ENCODE measurements at places on chromosomes 2 and 18.

DNA sequence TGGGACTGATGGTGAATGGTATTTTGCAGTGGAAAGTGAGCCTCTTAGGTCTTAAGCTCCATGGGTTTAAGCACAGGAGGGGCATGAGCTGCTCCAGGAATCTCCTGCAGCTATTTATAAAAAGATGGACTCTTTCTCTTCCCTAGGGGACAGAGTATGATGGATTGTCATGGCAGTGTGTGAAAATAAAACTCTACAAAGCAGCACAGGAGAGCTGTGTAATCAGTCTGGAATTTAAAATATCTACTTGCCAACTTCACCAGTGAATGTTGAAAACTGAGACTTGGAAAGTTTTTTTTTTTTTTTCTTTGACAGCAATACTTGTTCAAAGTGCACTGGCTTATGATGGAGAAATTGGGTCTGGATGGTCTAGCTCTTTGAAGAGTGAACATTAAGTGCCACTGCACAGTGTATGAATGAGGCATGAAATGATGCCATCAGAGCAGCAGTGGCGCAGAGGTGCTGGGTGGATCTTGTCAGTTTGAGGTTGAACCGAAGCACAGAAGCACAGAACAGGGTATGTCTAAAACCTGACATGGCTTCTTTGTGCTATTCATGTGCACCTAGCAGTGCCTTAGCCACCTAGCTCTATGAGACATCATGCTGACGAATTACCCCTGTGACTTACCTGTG lies 245.4 kb downstream of the PTPRM start:
- DNase-seq = no peak

DNA sequence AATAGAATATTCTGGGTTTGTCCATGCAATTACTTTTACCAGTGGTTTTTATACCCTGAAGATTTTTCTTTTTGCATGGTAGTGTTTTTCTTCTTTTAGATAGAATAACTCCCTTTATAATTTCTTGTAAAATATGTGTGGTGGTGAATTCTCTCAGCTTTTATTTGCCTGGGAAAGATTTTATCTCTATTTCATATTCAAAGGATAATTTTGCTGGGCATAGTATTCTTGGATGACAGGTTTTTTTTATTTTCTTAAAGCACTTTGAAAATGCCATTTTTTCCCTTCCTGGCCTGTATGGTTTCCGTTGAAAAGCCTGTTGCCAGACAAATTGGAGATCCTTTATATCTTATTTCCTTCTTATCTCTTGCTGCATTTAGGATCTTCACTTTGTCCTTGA lies 113.5 kb downstream of the MYO3B start:
- no peak for DNase-seq

GRCh38 chr2:217789736-217790181 lies 213.0 kb downstream of the TNS1 start:
- DNase-seq = no peak

- DNase-seq = no peak
Measured at GRCh38 chr2:20071397-20072383, 20.3 kb upstream of the LAPTM4A start.

- no peak for DNase-seq
Measured at GRCh38 chr2:98476192-98476868, 31.7 kb downstream of the INPP4A start.

DNA sequence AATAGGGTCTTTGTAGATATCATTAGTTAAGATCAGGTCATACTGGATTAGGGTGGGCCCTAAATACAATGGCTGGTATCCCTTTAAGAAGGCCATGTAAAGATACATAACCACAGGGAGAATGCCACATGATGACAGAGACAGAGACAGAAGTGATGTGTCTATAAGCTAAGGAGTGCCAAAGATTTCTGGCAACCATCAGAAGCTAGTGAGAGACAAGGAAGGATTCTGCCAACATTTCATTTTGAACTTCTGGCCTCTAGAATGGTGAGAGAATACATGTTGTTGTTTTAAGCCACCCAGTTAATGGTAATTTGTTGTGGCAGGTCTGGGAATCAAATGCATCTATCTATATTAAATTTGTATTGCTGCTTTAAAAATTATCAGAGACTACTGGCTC lies 185.5 kb upstream of the CYRIA start:
- DNase-seq = no peak

DNA sequence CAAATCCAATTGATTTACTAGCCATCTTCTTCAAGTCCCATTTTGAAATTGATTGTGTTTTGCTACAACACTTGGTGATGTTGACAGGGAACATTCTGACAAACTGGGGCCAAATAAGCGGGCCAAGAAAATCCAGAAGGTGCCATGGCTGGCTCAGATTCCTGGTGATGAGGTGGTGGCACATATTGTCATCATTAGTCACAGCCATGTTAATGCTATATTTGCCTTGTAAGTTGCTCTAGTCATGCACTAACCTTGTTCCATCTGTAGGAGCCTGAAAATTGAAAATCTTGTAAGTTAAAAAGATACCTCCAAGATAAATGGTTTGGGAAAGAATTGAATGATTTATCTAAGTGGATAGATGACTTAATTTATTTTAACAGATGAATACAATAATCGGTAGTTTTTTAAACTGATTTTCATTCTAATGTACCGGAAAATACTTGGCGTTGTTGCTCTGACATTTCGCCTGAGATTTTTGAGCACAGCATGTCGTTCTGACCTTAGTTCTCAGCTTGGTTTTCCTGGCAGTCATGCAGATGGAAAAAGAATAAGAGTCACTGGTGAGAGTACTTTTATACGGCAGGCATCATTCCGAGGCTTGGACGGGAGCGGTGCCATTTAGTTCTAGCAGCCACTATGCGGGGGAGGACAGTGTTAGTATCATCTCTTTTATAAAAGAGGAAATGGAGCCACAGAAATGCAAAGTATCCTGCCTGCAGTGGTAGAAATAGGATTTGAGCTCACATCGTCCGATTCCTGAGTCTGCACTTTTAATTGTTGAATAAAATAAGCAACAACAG lies 133.9 kb downstream of the ZNF532 start:
- no peak for DNase-seq

GRCh38 chr18:13424363-13424762 lies 205.8 kb downstream of the LDLRAD4 start:
- no peak for DNase-seq

DNA sequence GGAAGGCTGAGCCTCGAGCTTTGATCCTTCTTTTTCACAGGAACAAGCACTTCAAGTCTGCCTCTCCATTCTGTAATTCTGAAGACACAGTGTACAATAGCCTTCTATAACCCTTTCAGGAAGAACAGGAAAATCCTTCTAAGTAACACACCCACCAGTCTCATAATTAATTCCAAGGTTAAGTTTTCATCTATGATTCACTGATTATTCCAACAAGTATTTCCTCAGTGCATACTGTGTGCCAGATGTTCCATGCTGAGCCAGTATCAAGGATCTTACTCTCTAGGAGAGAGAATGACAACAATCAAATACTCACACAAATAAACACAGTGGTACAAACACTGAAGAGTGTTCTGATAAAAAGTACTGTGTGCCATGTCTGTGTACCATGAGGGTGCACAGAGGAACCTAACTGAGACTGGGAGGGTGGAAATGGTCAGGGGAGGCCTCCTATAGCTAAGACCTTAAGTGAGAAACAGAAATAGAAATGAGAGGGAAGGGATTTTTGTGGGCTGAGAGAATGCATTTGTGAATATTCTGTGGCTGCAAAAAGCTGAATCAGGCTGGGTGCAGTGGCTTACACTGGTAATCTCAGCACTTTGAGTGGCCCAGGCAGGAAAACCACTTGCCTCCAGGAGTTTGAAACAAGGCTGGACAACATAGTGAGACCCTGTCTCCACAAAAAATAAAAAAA lies 7.3 kb upstream of the MTLN start:
- DNase-seq = no peak

DNA sequence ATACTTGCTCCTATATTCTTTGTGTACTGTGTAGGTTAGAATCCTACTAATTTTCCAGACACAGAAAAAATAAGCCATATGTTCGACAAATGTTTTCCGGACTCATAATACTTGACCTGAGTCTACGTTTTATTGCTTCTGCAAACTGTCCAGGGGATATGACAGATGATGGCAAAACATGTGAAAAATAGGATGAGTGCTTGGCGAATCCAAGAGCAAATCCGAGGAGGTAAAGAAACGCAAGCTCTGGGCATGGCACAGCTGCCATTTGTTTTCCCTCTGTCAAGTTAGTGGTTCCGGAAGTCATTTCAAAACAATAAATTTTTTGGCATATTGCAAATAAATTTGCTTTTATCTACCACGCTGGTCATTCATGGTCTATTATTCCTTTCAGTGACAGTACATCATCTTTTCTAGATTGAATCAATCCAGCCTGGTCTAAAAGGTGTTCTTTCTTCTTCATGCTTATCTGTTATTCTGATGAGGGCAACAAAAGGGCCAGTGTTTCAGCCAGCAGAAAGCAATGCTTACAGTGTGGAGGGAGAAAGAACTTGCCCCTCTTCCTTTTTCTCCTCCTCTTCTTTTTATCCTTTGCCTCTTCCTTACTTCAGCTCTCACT lies 476.1 kb upstream of the SOX11 start:
- no peak for DNase-seq

- no peak for DNase-seq
Measured at GRCh38 chr2:239830121-239831000, 194.8 kb downstream of the NDUFA10 start.

DNA sequence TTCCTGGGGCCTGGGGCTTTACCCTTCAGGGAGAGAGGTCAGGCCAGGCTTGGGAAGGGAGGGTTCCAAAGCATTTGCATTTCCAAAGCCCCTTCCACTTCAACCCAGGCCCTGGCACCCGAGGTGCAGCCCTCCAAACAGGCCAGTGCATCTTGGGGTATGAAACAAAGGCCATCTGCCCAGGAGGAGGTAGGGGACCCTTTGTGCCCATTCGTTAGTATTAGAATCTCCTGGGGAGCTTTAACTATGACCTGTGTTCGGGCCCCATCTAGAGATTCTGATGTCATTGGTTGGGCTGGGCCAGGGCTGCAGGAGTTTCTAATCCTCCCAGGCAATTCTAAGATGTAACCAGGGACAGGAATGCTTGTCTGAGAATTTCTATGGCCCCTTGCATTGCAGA lies 73.6 kb downstream of the CIB4 start:
- no peak for DNase-seq

- DNase-seq = no peak
Measured at GRCh38 chr2:177147834-177148445, 64.7 kb upstream of the HNRNPA3 start.

DNA sequence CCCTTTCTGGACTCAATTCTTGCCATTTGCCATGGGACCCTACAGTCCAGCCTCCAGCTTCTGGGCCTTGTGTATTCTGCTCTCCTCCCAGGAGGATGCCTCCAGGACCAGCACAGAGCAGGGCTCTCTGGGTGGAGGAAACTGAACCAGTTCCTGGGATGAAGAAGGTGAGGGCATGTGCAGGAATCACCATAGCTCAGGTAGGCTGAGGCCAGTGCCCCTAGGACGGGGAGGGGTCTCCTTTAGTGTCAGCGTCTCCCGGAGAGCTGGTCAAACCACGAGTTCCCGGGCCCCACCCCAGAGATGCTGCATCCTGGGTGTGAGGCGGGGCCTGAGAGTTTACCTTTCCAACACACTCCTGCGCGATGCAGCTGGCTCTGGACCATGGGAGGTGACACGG lies 5.8 kb upstream of the PRELID3A start:
- no peak for DNase-seq

DNA sequence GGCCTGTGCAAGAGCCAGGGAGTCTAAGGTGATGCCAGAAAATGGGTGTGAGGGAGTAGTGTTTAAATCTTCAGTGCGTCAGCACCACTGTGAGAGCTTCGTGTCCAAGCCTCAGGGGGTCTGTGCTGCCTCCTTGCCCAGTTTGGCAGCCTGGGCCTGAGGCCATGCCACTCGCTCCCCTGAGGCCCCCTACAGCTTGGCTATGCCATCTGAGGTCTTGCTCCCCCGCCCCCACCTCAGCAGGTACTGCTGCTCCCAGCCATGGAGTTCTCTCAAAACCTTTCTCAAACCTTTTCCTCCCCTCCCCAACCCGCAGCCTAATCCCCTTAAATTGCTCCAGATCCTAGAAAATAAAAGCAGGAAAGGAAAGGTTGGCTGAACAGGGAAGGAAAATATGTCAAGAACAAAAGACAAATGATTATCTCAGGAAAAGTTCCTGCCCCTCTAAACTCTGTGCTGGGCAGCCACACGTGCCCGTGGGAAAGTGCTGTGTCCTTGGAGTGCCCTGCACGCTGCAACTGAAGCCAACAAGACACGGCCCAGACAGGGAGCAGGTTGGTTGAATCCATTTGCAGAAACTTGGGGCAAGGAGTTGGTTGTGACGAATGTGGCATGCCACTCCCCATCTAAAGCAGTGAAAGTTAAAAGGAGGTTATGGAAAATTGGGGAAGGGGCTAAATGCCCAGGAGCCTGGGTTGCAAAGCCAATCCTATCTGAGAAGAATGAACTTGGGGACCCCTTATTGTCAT lies 61.2 kb downstream of the ATOH8 start:
- DNase-seq = no peak

- DNase-seq = no peak
Measured at GRCh38 chr2:102181919-102182635, 4.7 kb upstream of the IL1RL2 start.

DNA sequence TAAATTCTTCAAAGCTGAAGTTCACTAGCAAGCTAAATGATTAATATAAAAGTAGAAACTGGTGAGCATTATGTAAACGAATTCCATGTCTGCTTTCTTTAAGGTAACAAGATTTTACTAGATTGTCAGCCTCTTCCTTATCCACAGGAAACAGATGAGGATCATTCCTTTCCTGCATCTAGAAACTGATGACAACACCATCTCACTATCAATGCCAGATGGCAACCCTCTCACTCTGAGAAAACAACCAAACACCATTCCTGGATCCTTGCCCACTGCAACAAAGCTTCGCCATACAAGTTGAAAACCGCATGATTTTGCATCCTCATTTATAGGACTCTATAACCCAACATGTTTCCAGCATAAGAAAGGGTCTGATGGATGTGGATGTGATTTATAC lies 122.9 kb downstream of the ZNF521 start:
- DNase-seq = no peak

DNA sequence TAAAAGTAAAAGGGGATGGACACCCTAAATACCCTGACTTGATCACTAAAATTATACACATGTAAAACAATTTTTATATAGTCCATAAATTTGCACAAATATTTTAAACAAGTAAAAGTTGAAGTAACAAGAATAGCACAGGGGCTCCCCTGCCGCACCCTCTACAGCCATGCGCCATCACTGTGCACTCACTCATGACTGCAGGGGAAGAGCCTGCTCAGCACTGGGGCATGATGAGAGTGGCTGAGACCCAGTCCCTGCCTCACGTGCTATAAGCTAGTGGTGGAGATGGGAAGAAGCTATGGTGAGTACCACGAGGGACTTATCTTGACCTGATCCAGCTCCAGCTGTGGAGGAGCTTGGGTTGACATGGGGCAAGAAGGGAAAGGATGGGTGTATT lies 46.9 kb upstream of the MYO1B start:
- DNase-seq = no peak
